ENCODE measurements at places on chromosomes 1 and 21. TPM values are rescaled to one million over a fixed set of nuclear protein-coding genes. Genes with fewer than 3 reads are reported as not detected.

AMY1C gene
- not detected for total RNA-seq

DNA sequence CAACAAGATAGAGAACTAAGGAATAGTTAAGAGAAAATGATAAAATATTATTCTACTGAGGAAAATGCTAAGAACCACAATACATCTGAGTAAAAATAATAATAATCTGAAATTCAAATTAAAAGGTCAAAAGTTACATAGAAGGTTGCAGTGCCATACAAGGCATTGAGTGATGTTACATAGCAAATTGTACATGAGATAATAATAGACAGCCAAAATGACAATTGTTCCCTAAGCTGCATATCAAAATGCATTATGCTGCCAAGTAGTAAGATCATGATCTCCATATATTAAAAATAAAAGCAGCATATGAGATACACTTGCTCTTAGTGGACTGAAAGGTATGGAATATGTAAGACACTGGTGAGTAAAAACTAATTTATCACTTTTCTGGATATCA, 547.7 kb downstream of the KCNT2 start:
- H3K27ac ChIP-seq, result no peak overlapping the region
- no peaks in the 10 kb centered on the region for H3K4me1 ChIP-seq
- DNase-seq, result no peak
- no peaks in the 10 kb centered on the region for H3K27me3 ChIP-seq

CCDC30 gene
- total RNA-seq, result 1.0 TPM

GRCh38 chr1:222441066-222441465, 106.8 kb downstream of the HHIPL2 start:
- DNase-seq, result no peak
- no peaks in the 10 kb centered on the region for H3K36me3 ChIP-seq
- peaks cover 12% of the 10 kb centered on the region for H3K4me1 ChIP-seq
- H3K4me3 ChIP-seq, result no peak overlapping the region
- H3K27ac ChIP-seq, result no peak overlapping the region

- H3K4me1 ChIP-seq, result peaks cover 14% of the 10 kb centered on the region
- H3K27ac ChIP-seq, result no peak overlapping the region
- H3K27me3 ChIP-seq, result no peaks in the 10 kb centered on the region
- no peak overlapping the region for H3K4me3 ChIP-seq
Observed at GRCh38 chr1:66383168-66383567, 150.8 kb upstream of the SGIP1 start.

DNA sequence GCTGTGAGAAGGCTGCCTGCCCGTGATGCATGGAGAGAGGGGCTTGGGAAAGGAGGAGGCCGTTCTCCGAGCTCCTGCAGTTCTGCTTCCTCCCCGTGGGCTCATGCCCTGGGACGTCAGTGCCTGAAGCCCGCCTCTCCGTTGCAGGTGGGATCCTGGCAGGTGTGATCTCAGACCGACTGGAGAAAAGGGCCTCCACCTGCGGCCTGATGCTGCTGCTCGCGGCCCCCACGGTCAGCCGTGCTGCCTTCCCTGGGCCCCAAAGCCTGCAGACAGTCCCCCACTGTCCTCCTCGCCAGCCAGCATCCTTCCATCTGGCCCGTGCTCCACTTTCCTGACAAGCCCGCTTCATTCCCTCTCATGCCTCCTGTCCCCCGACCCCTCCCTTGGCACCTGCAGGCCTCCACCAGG, 50.9 kb downstream of the SLC37A1 start:
- H3K27ac ChIP-seq, result no peak overlapping the region
- no peak overlapping the region for H3K4me3 ChIP-seq
- no peaks in the 10 kb centered on the region for H3K4me1 ChIP-seq
- H3K36me3 ChIP-seq, result peaks cover 4% of the 10 kb centered on the region
- no peaks in the 10 kb centered on the region for H3K27me3 ChIP-seq

OR2G6 gene
- not detected for total RNA-seq

DNA sequence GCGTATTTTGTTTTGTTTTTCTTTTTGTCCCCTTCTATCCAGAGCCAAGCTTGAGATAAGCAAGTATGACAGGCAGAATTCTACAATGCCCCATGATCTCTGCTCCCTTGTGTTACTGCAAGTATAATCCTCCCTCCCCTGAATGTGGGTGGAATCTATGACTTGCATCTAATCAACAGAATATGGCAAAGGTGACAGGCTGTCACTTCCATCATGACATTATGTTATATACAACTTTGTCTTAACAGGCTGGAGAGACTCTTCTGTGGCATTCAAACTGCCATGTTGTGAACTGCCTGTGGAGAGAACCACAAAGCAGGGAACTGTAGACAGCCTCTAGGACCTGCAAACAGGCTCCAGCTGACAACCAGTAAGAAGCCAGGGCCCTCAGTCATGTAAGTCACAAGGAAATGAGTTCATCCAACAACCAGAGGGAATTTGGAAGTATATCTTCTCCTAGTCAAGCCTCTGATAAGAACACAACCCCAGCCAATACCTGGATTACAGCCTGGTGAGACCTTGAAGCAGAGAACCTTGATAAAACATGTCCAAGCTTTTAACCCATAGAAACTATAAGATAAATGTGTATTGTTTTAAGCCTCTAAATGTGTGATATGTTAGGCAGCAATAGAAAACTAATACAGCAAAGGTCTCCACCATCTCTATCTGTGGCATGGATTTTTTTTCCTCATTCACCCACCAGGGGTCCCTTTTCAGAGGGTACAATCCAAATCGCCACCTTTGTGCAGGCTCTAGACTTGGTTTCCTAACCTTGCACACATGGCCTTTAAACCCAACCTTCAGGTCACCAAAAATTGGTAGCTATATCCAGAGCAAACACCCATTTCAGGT, 5.7 kb upstream of the C1orf162 start:
- H3K4me1 ChIP-seq, result peaks cover 20% of the 10 kb centered on the region
- DNase-seq, result no peak
- H3K27me3 ChIP-seq, result no peaks in the 10 kb centered on the region
- H3K36me3 ChIP-seq, result peaks cover 23% of the 10 kb centered on the region

DNA sequence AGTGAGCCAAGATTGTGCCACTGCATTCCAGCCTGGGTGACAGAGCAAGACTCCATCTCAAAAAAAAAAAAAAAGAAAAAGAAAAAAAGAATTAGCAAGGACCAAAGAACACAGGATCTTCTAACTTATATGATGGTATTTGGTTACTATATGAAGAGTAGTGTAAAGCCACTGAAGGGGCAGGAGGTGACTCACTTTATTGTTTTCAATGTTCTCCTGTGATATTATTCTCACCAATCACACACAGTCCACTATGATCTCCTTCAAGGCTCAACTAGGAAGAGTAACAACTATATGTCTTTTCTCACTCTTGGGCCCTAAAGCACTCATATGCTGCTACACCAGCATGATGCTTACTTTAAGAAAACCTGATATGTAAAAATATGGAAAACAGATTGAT, 26.7 kb downstream of the RC3H1 start:
- peaks cover 12% of the 10 kb centered on the region for H3K36me3 ChIP-seq
- H3K27me3 ChIP-seq, result no peaks in the 10 kb centered on the region
- H3K4me1 ChIP-seq, result peaks cover 35% of the 10 kb centered on the region
- H3K27ac ChIP-seq, result no peak overlapping the region
- H3K4me3 ChIP-seq, result no peak overlapping the region

NR1I3 gene
- total RNA-seq, result not detected

DUSP12 gene
- total RNA-seq, result 39.9 TPM

DNA sequence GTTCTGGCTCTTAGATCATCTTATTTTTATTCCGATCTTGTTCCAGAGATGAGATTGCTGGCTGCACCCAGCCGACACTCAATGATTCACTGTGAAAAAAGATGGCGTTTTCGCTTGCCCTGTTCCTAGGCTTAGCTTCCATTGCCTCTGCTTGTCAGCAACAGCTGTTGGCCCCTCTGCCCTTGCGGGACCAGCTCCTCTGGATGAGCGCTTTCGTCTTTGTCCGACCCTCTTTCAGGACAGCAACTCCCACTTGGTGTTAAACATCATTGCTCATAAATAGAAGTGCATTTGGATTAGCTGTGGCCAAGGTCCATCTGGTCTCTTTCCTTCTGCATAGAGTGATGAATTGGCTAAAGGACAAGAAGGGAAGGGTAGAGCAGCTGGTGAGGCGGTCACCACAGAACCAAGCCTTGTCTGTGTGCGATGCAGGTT, 43.5 kb upstream of the SCCPDH start:
- no peaks in the 10 kb centered on the region for H3K36me3 ChIP-seq
- no peak overlapping the region for H3K4me3 ChIP-seq
- no peak for DNase-seq
- H3K27ac ChIP-seq, result no peak overlapping the region
- no peaks in the 10 kb centered on the region for H3K4me1 ChIP-seq
- no peaks in the 10 kb centered on the region for H3K27me3 ChIP-seq

All from activated naive CD8-positive, alpha-beta T cell treated with anti-CD3 and anti-CD28 coated beads for 36 hours (primary cell).